ENCODE measurements at places on chromosomes 6 and 20.

GRCh38 chr6:82712389-82712788 is 348.8 kb downstream of the TPBG start:
- DNase-seq, result no peak

- DNase-seq, result no peak
Measured at GRCh38 chr6:166935353-166935752, 21.0 kb downstream of the RNASET2 start.

GRCh38 chr6:111580826-111581505 is 24.7 kb downstream of the TRAF3IP2 start:
- no peak for DNase-seq

DNA sequence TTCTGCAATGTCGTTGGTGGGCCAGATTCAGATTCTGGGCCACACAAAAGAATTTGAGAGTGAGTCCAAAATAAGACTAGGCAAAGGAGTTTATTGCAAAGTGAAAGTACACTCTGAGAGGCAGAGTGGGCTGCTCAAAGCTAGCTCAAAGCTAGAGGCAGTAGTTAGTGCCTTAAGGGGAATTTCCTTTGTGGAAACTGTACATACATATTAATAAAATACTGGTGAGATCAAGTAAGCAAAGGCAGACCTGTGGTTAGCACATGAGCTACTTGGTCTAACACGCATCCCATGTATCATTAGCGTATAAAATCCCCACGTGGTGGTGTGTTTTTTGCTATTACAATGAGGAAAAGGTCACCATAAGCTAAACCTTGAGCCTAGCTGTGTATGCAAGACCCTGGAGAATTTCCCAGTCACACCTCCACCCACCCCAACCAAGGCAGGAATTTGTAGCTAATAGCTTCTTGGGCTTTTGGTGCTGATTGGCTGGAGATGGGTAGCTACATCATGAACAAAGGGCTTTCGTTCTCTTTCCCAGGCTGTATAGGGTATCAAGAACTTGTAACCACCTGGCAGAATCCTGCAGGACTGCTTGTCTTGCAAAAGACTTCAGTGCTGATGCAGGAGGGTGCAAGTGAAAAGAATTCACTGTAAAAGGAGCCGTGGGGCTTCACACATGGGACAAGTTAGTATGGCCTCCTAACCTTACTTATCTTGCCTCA is 14.7 kb upstream of the TRIM26 start:
- no peak for DNase-seq

DNA sequence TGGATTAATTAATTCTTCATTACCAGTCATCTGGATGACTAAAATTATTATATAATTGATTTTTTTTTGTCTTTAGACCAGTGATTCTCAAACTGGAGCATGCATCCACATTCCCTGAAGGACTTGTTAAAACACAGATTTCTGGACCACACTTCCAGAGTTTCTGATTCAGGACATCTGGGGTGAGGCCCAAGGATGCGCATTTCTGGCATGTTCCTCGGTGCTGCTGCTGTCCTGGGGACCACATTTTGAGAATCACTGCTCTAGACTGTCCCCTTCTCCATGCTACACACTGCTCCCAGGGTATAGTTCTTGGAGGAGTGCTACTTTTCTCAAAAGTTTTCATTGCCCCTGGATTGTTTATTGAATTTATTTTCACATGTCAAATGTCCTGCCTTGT is 145.0 kb downstream of the RNF144B start:
- DNase-seq, result no peak

- no peak for DNase-seq
Measured at GRCh38 chr20:32205843-32206759, 1.4 kb downstream of the PLAGL2 start.

GRCh38 chr6:52632011-52632410 is 38.9 kb upstream of the TMEM14A start:
- no peak for DNase-seq

Measured in stimulated activated CD8-positive, alpha-beta memory T cell treated with anti-CD3 and anti-CD28 coated beads, Interleukin-7, amount 100 ng/mL, for 1 hour (primary cell).